Fibroblast of lung (primary cell): ENCODE measurements at places on chromosomes 1 and 21. TPM values are rescaled to one million over a fixed set of nuclear protein-coding genes. Genes with fewer than 3 reads are reported as not detected.

GCSAML gene
- not detected in 2 replicates for total RNA-seq

HSD3B2 gene
- total RNA-seq, result not detected in 2 replicates

BMP8B gene
- not detected in 2 replicates for total RNA-seq

HES4 gene
- total RNA-seq, result 1.5 and 2.0 TPM in 2 replicates

NTRK1 gene
- total RNA-seq, result not detected in 2 replicates

FCRL4 gene
- not detected in 2 replicates for total RNA-seq

RBM11 gene
- total RNA-seq, result under 0.01 and 0.17 TPM in 2 replicates

NAXE gene
- total RNA-seq, result 51.6 and 64.4 TPM in 2 replicates

SELP gene
- total RNA-seq, result not detected in 2 replicates

RIPK4 gene
- total RNA-seq, result under 0.01 TPM in 2 replicates

PLA2G2C gene
- total RNA-seq, result not detected in 2 replicates

LCE1D gene
- not detected in 2 replicates for total RNA-seq

NASP gene
- total RNA-seq, result 30.9 and 37.2 TPM in 2 replicates

CNTN2 gene
- not detected in 2 replicates for total RNA-seq
